GM06990 (cell line): ENCODE measurements at places on chromosomes 3 and 15.
A peak's percentile ranks its signal among the peaks of the same experiment; 100 is the strongest.

GRCh38 chr3:34388830-34389229 lies 590.4 kb downstream of the PDCD6IP start:
- DNase-seq, result no peak

DNA sequence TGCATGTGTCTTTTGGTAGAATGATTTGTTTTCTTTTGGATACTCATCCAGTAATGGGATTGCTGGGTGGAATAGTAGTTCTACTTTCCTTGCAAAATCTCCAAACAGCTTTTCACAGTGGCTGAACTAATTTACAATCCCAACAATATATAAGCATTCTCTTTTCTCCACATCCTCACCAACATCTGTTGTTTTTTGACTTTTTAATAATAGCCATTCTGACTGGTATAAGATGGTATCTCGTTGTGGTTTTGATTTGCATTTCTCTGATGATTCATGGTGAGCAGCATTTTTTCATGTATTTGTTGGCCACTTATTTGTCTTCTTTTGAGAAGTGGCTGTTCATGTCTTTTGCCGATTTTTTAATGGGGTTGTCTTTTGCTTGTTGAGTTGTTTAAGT lies 55.8 kb downstream of the ST8SIA2 start:
- DNase-seq, result no peak

DNA sequence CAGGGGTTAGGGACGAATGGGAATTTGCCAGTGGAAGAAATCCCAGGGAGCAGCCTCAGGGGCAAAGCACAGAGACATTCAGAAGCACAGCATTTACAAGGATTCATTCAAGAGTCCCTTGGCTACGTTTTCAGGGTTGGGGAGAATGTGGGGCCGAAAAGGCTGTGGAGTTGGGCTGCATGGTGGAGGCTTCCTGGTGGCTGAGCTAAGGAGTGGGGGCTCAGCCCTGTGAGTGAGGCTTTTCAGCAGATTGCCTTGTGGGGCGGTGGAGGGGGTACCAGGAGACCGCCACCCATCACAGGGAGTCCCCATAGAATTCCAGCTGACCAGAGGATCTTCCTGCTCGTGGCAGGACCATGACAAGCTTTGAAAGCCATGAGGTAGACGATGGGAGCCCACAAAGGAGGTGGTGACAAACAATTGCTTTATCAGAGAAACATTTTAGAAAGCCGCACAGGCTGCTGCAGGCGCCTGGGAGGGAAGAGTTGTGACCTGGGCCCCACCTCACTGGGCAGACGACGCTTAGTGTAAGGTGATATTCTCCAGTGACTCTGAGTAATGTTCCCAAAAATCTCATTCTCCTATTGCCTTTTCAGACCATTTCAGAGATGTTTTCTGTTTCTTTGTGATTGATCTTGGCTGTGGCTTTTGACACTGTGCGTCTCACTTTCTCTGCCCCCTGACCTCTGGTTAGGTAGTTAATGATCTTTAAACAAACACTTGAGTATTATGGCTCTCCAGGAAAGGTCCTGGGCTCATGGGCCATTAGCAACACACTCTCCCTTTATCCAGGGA lies 128.0 kb downstream of the DNAJB8 start:
- DNase-seq, result no peak

DNA sequence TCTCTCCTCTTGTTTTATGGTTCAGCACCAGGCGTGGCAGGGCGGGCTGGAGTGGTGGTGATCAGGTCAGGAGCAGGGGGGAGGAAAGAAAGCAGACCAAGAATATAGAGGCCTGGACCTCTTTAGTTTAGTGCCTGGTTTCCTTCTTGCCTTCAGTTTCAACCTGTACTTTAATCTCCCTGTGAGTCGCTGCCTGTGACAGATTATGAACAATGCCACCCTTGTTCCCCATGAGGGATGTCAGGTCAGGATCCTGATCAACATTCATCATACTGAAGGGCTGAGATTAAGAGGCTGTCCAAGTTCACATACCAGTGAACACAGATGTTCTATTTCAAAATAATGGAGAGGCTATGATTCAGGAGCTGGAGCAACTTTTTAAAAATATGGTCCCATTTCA lies 11.4 kb downstream of the ENTPD3 start:
- DNase-seq, result no peak

DNA sequence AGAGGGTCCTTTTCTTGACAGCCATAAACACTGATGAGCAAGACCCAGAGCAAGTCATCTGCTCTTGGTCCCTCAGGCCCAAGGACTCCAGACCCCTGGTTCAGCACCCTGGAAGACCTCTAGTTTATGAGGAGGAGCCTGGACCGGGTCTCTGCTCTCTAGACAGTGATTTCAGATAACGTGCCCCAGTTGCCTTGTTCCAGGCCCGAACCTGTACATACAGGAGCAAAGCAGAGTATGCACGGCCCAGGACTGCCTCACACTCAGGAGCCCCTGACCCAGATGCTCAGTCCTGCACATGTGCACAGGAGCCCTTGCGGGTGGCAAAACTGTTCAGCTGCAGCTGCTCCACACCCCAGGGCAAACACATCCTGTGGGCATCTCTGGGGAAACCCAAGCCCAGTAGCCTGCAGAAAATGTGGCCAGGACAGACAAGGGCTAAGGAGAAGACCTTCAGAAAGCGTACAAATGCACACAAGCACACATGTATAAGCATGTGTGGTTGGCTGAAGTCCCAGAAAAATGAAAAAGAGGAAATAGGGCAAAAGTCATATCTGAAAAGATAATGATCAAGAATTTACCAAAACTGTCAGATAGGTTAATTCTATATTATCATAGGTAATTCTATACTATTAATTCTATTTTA lies 59.9 kb upstream of the CORO2B start:
- peak; percentile 44 for DNase-seq

- DNase-seq, result peak; percentile 57
Observed at GRCh38 chr15:94229591-94230369, 1.6 kb upstream of the MCTP2 start.
